ENCODE measurements at places on chromosomes 3 and 15.

GRCh38 chr3:16794257-16794656 is 90.5 kb upstream of the PLCL2 start:
- no peak for DNase-seq

GRCh38 chr15:62306851-62307504 is 141.9 kb upstream of the C2CD4B start:
- peak; percentile 83 for DNase-seq

DNA sequence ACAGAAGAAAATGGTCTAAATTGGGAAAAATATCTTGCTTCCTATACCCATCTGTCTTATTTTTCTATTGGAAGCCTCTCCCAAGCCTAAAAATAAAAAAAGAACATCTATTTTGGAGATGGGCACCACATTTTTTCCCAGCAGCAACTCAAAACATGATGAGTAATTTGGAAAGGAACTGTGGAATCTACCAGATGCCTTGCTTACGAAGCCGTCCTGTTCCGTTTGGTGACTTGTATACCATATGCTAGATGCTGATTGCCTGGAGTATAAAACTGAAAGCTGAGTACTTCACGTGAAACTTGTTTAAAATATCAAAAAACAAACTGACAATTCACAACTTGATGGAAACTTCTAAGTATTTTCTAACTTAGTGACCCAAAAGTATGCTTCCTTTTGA is 491.0 kb downstream of the ROBO2 start:
- no peak for DNase-seq

DNA sequence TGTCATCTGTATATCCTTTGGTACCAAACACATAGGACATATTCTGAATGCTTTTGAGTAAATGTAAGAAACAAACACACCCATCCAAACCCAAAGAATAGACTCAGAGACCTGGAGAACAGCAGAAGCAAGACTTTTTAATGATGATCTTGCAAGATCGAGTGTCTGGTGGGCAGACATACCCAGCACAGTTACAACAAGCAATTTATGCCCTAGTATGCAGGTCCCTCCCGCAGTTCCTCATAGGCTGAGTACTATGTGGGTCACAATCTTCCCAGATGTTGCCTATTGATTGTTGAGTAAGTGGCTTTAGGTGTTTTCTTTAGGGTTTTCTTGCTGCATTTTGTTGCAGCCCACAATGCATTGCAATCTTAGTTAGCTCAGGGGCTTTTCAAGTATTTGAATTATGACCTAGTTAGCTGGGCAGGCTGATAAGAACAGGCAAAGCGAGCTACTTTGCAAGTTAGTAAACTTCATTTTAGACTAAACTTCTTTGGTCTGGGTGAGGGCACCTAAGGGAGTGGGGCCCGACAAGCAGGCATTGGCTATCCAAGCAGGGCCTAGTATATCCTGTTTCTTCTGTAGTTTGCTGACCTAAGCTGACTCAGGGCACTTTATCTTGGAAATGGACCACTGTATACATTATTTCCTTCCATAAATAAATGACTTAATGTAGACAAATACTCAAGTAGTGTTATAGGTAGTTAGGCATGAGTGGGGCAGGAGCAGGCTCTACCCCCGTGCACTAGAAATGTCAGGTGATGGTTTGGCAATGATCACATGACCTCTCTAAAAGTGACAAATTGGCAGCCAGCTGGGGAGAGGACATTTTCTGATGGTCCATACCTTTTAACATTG is 87.3 kb upstream of the LIPC start:
- DNase-seq, result no peak

GRCh38 chr3:140384028-140384771 is 293.7 kb upstream of the TRIM42 start:
- no peak for DNase-seq
